ENCODE measurements at places on chromosomes 2 and 18.

DNA sequence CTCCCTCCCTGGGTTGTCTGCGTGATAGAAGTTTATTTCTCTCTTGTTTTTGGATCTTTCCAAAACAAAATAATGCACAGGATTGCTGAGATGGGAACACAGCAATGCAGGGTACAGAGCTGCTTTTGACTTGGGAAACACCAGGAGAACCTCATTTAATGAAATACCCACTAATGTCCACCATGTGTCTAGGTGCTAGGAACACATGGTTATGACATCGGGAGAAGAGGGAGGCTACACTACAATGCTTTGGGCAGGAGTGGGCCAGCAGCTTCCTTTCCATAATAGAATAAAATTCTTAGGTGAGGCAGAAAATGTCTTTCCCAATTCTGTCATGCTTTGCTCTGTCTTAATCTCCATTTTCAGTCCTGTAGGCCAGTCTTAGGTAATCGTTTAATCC, 29.2 kb upstream of the KCNF1 start:
- DNase-seq = no peak

DNA sequence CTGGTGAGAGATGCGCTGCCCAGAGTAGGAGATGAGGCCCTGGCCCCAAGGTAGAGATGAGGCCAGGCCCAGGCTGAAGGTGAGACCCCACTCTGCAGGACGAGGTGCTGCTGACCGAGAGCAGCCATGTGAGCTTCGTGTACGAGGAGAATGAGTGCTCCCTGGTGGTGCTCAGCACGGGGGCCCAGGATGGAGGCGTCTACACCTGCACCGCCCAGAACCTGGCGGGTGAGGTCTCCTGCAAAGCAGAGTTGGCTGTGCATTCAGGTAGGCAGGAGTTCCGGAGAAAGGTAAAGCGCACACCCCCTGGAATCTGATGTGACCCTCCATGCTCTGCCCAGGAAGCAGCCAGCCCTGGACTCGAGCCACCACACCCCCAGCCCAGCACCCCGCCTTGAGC, 21.5 kb upstream of the GMPPA start:
- no peak for DNase-seq

GRCh38 chr2:12676771-12677170, 40.0 kb upstream of the TRIB2 start:
- DNase-seq = no peak

DNA sequence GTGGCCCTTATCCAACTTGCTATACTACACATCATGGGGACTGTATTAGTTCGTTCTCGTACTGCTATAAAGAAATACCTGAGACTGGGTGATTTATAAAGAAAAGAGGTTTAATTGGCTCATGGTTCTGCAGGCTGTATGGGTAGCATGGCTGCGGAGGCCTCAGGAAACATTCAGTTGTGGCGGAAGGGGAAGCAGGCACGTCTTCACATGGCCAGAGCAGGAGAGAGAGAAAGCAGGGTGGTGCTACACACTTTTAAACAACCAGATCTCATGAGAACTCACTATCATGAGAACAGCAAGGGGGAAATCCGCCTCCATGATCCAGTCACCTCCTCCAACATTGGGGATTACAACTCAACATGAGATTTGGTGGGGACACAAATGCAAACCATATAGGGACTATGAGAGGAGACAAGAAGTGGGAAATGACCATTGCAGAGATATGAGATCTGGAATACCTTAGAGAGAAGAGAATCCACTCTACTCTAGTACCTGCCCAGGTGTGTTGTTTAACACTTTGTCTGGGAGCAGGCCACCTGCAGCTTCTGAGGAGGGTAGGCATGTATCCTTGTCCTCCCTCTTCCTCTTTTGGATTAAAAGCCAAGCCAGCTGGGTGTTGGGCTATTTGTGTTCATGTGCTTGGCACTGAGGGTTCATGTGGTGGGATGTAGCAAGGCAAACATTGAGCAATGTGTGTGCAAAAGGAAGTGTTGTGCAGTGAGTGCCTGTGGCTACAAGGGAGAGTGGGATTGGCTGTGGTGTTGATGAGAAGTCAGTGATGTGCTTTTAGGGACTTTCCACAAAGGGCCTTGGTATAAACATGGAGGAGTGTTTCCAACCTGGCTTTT, 22.8 kb downstream of the TTLL4 start:
- no peak for DNase-seq

- no peak for DNase-seq
Observed at GRCh38 chr2:24011250-24012104, 1.6 kb downstream of the MFSD2B start.

DNA sequence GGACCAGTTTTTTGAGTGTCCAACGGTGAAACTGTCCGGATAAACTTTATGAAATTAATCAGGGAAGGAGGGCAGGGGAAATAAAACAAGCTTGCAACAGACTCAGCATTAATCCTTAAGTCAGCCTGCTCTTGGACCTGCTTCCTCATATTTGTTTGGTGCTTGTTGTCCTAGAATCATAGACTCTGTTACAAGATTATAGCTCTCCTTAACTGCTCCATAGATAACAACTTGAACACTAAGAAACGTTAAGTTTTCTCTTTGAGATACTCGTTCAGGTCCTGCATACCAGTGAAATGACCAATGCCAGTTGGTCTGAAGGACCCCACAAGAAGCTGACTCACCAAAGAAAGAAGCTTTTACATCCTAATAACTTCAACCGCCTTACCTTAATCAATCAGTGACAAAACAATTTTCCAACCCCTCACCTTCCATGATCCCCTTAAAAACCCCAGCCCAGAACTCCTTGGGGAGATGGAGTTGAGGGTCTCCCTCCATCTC, 493.2 kb downstream of the PID1 start:
- DNase-seq = no peak

DNA sequence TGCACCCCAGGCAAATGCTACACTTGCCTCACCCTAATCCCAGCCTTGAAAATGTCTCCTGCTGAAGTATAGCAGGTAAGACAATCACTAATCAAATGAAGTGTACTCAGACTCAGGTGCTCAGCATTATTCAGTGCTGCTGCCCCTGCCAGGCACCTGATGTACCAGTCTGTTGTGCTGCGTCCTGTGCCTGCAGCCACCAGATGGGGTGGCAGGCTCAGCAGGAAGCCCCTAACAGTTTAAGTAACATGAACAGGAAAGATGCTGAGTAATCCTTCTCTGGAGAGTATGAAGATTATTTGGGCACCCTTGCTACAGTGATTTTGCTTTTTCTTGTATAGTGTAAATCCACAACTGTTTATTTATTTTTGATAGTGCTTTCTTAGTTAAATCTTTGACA, 69.1 kb downstream of the TACR1 start:
- no peak for DNase-seq

DNA sequence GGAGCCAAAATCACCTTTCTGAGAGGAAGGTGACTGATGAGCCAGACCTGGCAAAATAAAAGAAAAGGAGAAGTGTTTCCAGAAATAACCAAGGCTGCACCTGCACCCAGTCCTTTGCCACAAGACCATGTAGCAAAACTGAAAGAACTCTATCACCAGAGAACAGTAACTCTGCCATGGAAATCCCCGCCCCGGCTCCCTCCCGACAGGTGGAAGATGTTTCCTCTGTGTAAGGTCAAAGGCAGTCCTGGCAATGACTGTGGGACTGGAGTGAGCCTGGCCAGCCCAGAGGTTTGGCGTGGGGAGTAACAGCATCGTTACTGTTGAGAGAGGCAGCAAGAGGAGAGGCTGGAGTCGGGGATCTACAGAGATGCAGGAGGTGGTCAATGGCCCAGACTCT, 42.3 kb downstream of the SPRED2 start:
- DNase-seq = no peak

DNA sequence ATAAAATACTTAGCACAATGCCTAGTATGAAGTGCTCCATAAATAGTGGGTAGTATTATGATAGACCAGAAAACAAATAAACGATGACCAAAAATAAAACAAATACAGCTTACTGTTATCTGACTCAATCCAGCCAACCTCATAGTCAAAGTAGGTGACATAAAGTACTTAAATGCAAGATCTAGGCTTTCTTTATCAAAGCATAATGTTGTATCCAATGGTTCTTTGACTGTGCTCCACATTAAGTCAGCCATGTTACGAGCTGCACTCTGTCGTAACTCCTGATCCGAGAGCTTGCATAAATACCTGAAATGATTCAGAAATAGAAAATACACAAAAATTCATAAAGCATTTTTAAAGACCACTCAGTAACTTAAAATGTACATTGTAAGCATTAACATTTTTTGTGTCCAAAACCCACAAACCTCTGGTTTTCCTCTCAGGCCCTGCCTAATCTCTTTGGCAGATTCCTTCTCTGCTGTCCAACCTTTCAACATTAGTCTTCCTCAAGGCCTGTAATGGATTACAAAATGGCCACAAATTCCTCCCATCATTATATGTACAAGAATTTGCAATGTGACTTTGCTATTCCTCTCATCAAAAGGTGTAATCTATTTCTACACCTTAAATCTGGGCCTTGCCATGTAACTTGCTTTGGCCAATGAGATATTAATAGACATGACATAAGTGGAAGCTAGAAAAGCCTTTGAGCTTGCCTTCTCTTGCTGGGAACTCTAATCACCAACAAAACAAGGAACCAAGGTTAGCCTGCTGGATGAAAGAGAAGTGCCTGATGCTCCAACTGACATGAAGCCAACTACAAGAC, 90.6 kb downstream of the USP34 start:
- DNase-seq = no peak

DNA sequence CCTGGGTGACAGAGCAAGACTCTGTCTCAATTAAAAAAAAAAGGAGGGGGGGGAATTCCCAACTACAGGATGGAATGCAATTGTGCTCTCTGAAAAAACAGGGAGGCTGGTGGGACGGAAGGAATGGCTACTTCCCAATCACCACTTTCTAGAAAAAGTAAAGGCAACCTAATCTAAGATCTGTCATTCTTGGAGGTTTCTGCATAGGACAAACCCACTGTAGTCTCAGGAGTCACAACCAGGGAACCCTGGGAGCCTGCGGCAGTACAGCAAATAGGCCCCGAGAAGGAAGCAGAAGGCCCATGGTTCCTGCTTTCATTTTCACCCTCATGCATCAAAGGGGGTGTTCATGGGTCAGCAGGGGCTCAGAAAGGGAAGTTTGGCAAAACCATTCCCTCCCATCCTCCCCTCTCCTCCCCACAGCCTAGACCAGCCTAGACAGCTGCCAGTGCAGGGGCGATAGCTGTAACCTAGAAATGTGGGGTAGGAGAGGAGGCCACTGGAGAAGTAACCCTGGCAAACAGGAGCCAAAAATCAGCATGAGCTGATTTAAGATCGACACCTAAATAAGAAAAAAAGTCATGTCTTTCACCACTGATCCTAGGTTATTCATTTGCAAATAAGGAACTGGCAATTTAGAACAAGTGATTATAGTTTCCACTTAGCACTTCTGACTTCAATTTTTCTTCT, 48.0 kb downstream of the TRABD2A start:
- DNase-seq = no peak

- DNase-seq = no peak
Observed at GRCh38 chr18:45667056-45667736, 51.9 kb downstream of the SLC14A2 start.

GRCh38 chr2:16080516-16080915, 140.2 kb downstream of the MYCN start:
- no peak for DNase-seq

GRCh38 chr18:32177530-32177929, 12.3 kb upstream of the MEP1B start:
- DNase-seq = no peak

GRCh38 chr2:207848545-207848928, 78.8 kb upstream of the FZD5 start:
- DNase-seq = no peak

GRCh38 chr2:158725441-158725891, 69.7 kb upstream of the DAPL1 start:
- DNase-seq = no peak

DNA sequence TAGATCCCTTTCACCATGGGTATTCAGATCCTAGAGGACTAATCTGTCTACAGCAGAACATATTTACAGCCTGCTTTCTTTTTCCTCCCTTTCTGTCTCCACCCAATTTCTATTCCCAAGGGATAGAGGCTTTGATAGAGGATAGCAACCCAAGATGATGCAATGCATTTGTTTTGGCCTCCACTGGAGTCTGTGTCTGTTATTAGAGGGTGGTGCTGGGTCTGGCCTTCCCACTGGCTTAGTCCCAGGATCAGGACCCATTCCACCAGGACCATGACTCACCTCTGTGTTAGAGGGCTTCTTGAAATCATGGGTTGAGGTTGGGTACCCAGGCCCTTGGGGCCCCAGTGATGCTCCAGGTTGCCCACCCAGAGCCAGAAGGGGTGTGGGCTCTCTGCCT, 239.7 kb upstream of the TNP1 start:
- DNase-seq = no peak

DNA sequence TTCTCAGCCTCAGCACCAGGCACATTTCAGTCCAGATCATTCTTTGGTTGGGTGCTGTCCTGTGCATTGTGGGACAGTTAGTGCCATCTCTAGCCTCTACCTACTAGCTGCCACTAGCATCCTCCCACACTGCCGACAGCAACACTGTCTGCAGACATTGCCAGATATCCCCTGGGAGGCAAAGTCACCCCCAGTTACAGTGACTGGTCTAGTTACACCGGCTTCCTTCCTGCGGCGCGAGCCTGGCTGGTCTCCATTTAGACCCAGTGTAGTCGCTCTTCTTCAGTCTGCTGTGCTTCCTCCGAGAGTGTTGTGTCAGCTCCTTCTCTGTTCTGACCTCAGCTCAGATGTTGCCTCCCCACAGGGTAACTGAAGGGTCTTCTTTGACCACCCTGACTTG, 283.1 kb downstream of the PHLPP1 start:
- DNase-seq = no peak

DNA sequence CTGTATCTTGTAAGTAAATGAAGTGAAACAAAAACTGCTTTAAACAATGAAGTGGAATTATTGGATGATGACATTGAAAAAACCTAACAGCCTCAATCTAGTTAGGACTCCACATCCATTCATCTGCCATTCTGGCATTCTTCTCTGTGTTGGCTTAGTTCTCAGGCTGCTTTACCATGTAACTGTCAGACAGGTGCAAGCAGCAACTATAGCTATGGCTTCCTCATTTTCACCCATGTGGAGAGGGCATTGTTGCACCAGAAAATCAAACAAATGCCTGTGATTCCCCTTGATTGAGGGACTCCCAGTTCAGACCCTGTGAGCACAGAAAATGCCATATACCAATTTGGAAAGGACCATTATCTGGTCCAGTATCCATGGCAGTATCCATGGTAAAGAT, 129.5 kb upstream of the NYAP2 start:
- no peak for DNase-seq

DNA sequence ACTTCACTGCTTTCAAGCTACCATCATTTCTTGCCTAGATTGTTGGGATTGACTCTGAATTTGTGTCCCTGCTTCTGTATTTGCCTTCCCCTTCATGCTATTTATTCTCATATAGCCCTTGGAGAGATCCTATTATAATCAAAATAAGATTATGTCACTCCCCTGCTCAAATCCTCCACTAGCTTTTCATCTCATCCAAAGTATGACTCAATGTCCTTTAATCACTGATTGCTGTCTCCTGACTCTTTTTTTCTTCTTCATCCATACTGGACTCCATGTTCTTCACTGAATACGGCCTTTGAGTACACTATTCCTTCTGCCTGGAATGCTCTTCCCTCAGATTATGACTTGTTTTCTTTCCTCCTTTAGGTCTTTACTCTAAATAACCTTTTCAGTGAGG, 5.0 kb downstream of the RBKS start:
- no peak for DNase-seq

Measured in stimulated activated CD8-positive, alpha-beta memory T cell treated with anti-CD3 and anti-CD28 coated beads, Interleukin-15, amount 100 ng/mL, for 4 hours (primary cell).